ENCODE measurements at places on chromosomes 13 and 19.
A peak's percentile ranks its signal among the peaks of the same experiment; 100 is the strongest.

- DNase-seq: no peak
Measured at GRCh38 chr13:94031609-94032008, 447.9 kb downstream of the DCT start.

GRCh38 chr19:3387645-3388589, 21.5 kb downstream of the NFIC start:
- DNase-seq: peak; percentile 92

GRCh38 chr13:35888981-35889380, 242.2 kb downstream of the DCLK1 start:
- DNase-seq: no peak

GRCh38 chr13:44484562-44485138, 91.5 kb downstream of the TSC22D1 start:
- DNase-seq: no peak

DNA sequence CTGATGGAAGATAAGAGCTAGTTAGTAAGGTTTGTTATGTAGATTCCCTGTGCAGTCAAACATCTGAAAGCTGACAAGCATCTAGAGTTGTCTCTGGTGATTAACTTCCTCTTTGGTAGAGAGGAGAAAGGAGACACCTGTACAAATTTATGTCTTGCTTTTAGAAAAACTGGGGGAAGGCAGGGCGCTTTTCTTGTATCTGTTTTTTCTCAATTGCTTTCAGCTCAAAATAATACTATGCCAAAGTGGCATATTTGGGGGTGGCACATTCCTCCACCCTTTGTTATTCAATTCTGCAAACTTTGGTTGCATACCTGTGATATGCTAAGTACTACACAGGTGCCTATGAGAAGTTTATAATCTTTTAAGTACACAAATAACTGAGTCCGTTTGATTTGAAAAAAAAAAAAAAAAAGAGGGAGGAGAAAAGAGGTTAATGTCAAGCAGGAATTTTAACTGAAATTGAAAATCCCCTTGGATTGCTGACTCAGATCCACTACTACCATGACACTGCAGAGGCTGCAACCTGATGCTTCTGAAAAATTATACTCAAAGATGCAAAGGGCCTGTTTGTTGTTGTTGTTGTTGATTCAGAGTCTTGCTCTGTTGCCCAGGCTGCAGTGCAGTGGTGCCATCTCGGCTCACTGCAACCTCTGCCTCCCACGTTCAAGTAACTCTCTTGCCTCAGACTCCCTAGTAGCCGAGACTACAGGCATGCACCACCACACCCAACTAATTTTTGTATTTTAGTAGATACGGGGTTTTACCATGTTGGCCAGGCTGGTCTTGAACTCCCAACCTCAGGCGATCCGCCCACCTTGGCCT, 164.8 kb upstream of the NBEA start:
- DNase-seq: no peak

- DNase-seq: no peak
Measured at GRCh38 chr19:6613711-6614110, 22.8 kb upstream of the CD70 start.

- DNase-seq: no peak
Measured at GRCh38 chr13:99433543-99434075, 67.7 kb upstream of the TM9SF2 start.

- no peak for DNase-seq
Measured at GRCh38 chr19:28486926-28487325, 726.0 kb downstream of the UQCRFS1 start.

- DNase-seq: no peak
Measured at GRCh38 chr13:97781891-97782305, 171.6 kb upstream of the IPO5 start.

DNA sequence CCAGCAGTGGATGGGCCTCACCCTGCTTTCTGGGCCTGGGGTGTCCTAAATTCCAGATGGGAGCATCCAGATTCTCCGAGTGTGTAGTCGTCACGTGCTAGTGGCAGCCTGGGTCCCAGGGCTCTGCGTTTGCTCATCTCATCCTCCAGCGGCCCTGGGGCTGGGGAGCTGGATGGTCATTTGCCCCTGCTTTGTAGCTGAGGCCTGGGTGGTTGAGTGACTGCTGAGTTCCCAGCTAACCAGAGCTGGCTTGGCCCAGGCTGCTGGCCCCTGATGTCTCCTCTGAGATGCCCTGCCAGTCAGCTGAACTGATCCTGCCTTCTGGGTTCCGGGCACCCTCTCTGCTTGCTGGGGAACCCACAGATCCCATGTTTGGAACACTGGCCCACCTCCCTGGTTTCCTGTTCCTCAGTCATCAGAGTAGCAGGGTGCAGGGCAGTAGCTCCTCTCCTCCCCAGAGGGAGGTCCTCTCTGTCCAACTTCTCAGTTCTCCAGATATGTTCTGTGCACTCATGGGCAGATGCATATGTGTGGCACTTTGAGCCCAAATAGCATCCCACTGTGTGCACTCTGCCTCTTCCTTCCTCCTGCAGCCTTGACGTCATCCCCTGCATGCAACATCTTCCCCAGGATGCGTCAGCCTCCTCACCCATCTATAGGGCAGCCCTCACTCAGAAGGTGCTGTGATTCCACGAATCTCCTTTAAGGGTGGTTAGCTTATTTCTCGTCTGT, 22.4 kb upstream of the CRTC1 start:
- no peak for DNase-seq

GRCh38 chr19:39951686-39952085, 17.3 kb upstream of the FCGBP start:
- no peak for DNase-seq

GRCh38 chr13:78659450-78659730, 435 bp upstream of the OBI1 start:
- DNase-seq: no peak

- no peak for DNase-seq
Measured at GRCh38 chr13:47794963-47795362, 206.1 kb downstream of the SUCLA2 start.

DNA sequence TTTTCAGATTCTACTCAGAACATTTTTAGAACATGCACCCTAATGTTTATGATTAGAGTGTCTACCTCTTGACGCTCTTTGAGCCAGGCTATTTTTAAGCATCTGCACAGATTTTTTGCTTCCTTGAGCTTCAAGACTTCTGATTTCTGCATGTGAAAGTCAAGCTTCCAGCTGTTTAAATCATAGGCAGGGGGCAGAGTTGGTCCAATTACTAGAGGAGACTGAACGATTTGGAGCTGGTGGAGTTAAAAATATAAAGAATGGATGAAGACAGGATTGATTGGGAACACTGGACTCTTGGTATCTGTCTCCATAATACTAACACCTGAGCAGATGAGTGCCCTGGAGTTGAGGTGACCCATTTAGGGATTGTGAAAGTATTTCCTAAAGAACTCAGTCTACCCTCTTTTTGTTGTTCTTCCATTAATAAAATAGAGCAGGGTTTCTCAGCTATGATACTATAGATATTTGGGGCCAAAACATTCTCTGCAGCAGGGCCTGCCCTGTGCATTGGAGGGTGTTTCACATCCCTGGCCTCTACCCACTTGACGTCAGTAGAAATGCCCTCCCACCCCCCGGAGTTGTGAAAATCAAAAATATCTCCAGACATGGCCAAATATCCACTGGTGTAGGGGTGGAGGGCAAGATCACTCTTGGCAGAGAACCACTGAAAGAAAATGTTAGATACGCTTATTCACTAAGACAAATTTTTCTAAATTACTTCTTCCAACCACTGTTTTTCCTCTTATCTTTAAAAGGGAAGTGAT, 160.1 kb downstream of the COG6 start:
- DNase-seq: no peak

GRCh38 chr19:49887037-49887664, 9.5 kb downstream of the IL4I1 start:
- no peak for DNase-seq

DNA sequence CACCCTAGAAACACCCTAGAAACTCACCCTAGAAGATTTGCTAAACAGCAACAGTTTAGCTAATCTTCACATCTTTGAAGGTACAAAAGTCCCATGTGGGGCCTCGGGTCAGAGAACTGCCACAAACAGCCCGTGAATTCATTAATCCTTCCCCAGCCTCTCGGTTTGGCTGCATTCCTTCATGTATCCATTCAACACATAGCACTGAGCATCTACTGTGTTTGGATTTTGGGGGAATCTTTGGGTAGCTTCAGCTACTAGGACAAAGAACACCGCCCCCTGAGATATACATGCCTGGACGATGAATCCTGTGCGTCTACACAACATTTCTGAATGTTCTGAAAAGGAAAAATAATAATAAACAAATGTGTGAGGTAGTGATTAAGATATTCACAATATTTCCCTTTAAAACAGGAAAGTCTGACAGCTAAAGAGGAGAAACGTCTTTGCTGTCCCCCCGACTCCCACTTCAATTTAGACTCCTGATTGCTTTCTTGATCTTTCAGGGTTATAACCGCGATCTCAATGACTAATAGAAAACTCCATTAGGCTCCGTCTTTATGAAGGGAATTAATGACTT, 63.5 kb downstream of the ALOX5AP start:
- no peak for DNase-seq

DNA sequence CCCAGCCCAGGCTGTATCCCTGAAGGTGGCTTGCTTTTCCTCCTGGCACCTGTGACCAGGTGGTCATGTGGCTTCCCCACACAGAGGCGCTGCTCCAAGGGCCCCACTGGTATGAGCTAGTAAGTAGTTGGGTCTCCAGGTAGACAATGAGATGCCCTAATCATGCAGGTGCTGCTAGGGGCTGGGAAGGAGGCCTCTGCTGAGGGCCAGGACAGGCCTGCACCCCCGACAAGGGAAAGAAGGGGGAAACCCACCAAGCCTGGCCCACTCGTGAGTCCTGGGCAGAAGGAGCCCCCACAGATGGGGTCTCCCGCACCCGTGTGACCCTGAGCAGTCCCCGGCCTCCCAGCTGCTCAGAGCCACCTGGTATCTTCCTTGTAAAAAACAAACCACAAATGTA, 13.2 kb downstream of the PEX11G start:
- DNase-seq: no peak

- DNase-seq: peak; percentile 85
Measured at GRCh38 chr19:16371540-16371986, 46.9 kb downstream of the KLF2 start.
